Hematopoietic multipotent progenitor cell treated with erythropoietin and hydrocortisone succinate and interleukin-3 and kit ligand, for 17 days (in vitro differentiated cells): ENCODE measurements at places on chromosomes 3 and 15.

GRCh38 chr3:195200010-195200822, 70.7 kb downstream of the XXYLT1 start:
- no peak for DNase-seq

GRCh38 chr3:73493543-73494308, 131.0 kb downstream of the PDZRN3 start:
- DNase-seq, result no peak

GRCh38 chr3:19399356-19399755, 251.0 kb downstream of the KCNH8 start:
- no peak for DNase-seq

GRCh38 chr15:29364426-29365078, 94.9 kb upstream of the NSMCE3 start:
- DNase-seq, result no peak

- DNase-seq, result no peak
Observed at GRCh38 chr3:136645915-136646314, 106.3 kb downstream of the STAG1 start.

- no peak for DNase-seq
Observed at GRCh38 chr3:12974819-12975218, 98.4 kb downstream of the IQSEC1 start.

DNA sequence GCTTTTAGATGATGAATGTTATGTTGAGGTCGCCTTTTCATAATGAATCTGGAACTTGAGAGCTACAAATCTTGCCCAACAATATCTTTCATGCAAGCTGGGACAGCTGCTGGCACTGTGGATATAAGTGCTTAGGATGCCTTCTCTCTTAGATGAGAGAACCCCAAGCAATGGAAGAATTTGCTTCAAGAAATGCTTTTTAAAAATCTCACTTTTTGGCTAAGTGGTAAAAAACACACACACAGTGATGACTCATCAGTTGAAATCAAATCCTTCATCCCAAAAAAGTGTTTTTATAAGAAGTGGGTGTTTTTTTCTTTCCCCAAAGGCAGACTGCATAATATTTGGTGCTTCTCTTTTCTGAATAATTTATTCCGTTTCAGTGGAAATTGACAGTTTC, 38.4 kb upstream of the GALNT15 start:
- DNase-seq, result no peak

- no peak for DNase-seq
Observed at GRCh38 chr3:72272356-72272755, 487.4 kb upstream of the PROK2 start.

DNA sequence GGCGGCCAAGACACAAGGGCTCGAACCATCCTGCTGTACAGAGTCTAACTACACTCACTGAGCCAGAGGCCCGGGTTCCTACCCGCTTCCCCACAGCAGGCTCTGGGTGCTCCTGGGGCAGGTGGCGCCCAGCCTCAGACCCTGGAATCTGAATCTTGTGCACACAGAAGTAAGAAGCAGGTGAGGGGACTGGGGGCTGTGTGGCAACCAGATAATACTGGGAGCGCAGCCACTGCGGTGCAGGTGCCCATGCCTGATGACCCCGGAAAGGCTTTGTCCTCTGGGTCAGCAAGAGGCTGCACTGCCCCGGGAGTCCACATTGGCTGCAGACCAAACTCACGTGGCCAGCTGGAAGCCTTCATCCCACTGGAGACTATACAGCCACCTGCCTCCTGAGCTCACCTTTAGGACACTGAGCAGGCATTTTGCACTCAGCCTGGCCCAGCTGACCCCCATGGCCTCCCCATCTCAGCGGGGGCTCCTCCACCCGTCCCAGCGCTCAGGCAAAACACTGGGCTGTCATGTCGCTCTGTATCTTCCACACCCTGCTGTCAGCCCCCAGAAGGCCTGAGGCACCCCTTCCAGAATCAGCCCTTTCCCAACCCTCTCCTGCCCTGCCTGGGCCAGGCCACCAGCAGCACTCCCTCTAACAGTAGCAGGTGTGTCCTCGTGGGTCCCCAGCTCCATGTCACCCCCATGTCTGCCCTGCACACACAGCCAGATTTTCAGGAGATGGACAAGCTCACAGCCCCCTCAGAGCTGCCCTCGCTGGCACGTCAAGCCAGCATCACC, 101.0 kb upstream of the IQSEC1 start:
- no peak for DNase-seq

DNA sequence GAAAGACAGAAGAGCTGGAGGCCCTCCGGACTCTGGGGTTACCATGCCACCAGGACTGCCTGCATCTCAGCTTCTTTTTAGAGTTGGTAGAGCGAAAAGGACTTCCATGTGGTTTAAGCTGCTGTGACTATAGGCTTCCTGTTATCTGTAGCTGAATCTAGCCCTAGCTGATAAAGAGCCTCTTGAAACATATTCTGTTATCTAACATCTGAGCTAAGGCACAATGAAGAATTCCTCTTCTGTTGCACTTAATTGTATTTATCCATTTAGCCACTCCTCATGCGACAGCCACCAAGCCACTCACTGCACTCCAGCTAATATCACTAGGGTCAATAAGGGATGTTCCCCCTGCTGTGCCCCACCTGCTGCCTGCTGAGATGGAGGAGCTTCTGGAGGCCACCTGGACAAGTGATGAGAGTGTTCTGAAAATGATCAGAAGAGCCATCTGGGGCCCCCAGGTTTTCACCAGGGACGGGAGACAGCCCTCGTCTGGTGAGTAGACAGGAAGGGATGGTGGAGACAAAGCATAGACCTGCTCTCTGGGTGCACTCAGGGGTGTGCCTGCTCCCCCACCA, 94.6 kb upstream of the PLXNA1 start:
- no peak for DNase-seq

DNA sequence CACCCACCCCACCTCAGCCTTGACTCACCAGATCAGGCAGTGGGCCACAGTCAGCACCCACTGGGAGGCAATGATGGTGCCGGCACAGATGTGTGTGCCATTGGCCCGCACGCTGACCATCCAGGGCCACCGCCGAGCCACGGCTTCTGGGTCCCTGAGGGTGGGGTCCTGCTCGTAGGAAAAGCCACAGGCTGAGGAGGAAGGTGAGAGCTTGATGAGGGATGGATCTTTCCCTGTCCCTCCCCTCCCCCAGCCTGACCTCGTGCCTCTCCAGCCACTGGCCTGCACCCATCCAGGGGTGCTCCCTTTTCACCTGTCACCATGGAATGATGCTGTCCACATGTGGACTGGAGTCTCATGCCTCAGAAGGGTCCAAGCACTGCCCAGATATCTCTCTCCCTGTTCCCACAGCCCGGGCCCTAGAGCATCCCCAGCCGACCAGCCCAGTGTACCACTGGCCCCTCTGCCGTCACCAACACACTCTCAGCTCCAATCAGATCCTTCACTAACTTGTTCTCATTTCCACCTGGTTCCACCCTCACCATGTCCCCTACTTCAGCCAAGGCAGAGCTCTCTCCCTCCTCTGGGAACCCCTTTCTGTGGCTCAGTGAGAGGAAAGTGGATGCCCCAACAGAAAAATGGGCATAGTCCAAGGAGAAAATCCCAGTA, 2.0 kb downstream of the PRSS50 start:
- DNase-seq, result no peak

DNA sequence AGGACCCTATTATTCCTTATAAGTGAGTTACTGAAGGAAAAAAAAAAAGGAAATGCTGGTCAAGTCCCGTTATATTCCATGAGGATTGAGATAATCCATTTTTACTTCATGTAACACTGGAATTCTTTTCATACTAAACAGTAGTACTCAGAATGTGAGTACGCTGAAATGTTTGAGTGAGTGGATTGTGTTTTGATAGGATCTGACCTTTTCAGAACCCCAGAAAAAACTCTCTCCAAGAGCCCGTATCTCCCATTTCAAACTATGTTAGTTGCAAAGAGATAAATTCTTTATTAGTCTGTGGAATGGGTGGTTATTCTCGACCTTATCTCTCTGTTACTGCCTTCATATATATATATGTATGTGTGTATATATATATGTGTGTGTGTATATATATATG, 2.5 kb upstream of the LPP start:
- no peak for DNase-seq

GRCh38 chr3:189041482-189042090, 130.2 kb upstream of the TPRG1 start:
- no peak for DNase-seq

DNA sequence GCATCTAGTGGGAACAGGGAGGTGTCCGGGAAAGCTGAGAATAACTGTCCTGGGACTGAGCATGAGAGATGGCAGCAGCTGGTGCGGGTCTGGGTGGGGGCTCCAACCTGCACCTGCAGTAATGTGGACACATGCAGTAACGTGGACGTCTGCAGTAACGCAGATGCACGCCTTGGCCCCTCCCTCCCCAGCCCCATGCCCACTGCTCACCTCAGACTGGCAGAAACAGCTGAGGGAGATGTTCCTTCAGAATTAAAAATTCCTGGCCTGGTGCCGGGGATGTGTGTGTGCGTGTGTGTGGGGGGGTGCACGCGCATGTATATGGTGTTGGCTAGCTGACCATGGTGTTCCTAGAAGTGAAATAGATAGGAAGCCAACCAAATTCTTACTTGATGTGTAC, 86.7 kb upstream of the OXTR start:
- no peak for DNase-seq

DNA sequence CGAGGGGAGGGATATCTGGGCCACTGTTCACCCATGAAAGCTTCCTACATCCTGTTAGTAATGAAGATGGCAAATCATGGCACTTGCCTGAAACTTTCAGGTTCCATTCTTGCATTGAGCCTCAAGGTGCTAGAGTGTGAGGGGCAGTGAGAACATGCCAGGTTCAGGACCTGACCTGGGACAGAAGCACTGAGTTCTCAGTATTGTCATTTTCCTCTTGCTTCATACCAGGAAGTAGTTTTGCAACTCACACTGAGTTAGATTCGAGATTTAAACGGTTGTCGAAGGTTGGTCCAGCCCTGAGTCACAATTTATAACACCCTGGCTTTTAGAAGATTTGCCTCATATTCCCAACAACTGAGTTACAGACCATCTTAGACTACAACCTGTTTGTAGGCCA, 11.8 kb upstream of the MEIS2 start:
- no peak for DNase-seq

DNA sequence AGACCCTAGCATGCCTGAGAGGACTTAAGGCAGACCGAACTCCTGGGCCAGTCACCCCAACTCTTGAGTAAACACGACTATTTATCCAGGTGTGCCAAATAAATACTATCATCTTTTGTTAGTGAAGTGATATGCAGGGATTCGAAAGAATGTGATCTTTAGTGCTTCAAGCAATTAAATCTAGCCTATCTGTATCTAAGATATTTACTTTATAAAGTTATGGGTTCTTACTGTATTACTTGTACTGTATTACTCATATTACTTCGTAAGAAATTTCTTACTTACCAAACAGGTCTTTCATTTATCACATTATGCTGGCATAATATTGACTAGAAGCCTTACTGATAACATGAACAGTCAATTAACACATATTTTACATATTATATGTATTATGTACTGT, 211.6 kb upstream of the NECTIN3 start:
- no peak for DNase-seq

GRCh38 chr15:41812820-41813375, 15.0 kb upstream of the JMJD7 start:
- no peak for DNase-seq

GRCh38 chr3:194269610-194270145, 81.5 kb downstream of the CPN2 start:
- DNase-seq, result no peak

DNA sequence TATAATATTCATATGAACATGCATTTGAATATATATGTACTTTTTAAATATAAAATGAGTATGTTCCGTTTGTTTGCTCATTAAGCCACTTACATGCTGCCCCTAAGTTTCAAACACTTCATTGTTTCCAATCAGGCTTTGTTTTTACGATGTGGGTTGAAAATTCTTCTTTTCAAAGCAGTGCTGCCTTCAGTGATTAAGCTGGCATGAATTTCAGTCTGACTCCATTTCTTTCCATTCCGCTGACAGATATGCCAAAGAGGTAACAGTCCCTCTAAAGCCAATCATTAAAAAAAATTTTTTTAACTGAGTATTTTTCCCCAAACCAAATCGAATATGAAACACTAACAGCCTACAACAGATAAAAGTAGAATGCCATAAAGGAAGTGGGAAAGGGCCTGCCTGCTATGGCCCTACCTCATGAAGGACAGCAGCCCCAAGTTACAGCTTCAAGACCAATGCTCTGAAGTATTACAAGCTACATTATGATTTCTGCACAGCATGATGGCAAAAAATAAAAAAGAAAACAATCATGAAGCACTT, 40.0 kb downstream of the DCUN1D1 start:
- DNase-seq, result no peak

DNA sequence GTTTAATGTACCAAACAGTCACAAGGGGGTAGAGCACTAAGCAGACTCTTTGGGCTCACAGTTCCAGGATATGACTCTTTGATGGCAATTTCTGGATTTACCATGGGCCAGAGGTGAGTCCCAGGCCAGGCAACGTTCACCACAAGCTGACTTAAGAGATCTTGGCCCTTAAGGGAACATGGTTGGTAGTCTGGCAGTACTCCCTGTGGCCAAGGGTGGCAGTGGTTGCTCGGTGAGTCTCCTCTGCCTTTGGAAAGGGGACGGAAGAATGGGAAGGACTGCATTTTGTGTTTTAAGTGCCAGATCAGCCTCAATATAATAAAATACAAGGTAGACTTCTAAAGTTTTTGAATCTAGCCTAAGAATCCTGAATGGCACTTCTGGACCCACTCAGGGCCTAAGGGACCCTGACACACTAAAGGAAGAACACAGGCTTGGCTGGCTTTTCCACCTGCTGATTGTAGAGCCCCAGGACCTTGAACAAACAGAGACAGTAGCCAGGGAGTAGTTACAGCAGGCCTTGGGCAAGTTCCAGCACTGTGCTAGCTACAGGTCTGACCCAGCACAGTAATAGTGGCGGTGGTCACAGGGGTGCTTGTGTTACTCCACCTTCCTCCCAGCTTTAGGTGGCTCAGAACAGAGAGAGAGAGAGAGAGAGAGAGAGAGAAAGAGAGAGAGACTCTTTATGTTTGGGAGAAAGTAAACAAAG, 730.7 kb upstream of the ALCAM start:
- no peak for DNase-seq

GRCh38 chr15:78979456-78980320, 34.8 kb upstream of the CTSH start:
- DNase-seq, result peak; percentile 41

DNA sequence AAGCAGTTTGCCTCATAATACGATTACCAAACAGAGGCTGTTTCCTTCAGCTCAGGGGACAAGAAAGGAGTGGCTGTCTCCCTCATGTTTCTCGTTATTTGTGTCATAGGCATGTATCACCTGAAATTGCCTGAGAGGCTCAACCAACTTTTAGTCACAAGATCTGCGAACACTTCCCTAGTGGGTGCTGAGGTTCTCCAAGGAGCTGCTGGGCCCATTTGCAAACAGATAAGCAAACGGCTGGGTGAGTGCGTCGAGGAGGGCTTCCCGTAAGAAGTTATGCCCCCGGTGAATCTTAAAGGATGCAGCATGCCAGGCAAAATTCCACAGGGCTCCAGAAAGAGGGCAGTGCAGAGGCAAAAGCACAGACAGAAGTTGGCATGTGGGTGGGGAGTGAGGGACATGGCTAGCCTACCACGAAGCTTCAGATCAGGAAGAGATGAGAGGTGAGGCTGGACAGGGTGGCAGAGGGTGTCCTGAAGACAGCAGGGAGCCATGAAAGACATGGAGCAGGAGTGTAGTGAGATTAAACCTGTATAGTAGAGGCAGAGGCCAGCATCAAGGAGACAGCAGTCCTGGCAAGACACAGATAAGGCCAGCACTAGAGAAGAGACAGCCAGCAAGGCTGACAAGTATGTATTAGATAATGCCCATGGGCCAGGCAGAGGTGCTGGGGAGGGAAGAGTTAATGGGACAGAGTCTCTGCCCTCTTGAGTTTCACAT, 4.0 kb upstream of the GP9 start:
- peak; percentile 84 for DNase-seq

GRCh38 chr3:134709561-134710312, 58.9 kb upstream of the KY start:
- no peak for DNase-seq

GRCh38 chr15:60917461-60918145, 311.5 kb downstream of the RORA start:
- DNase-seq, result no peak
